ENCODE measurements at places on chromosomes 4 and X. TPM values are rescaled to one million over a fixed set of nuclear protein-coding genes. Genes with fewer than 3 reads are reported as not detected.
A peak's percentile ranks its signal among the peaks of the same experiment; 100 is the strongest.

GRCh38 chr4:177125656-177126055 is 184.0 kb upstream of the NEIL3 start:
- H3K4me1 ChIP-seq = no peaks in the 10 kb centered on the region
- no peaks in the 10 kb centered on the region for H3K36me3 ChIP-seq
- no peak overlapping the region for H3K27ac ChIP-seq
- no peaks in the 10 kb centered on the region for H3K27me3 ChIP-seq
- no peak for DNase-seq
- H3K4me3 ChIP-seq = no peak overlapping the region

DNA sequence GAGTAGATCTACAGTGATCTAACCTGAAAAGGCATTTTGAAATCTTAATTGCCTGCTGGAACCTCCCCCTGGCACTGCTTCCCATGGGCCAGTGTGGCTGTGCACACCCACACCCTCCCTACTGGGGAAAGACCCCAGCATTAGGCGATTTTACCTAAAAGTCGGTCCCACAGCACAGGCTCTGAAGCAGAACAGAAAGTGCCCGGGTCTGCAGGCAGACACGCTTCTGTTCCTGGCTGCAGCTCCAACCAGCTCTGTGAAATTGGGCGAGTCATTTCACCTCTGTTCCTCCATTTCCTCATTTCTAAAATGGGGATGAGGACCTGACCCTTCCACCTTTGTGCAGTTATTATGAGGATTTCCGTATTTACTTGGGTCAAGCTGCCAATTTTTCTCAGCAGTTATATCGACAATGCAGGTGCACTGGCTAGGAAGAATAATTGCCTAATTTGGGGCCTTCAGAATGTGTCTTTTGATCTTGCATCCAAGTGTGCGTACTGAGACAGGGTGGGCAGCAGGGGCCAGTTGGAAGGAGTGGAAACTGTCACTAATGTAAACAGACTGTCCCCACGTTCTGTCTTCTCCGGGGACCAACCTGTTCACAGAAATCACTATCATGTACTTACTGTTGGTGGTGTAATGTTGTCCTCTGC is 7.1 kb downstream of the KLF3 start:
- no peak for DNase-seq
- H3K27me3 ChIP-seq = no peaks in the 10 kb centered on the region
- H3K36me3 ChIP-seq = no peaks in the 10 kb centered on the region
- peak overlapping the region; percentile 84 for H3K27ac ChIP-seq
- H3K4me3 ChIP-seq = no peak overlapping the region

The PABPC1L2B gene
- total RNA-seq = not detected

GRCh38 chrX:2517055-2517454 is 16.3 kb upstream of the DHRSX start:
- H3K27me3 ChIP-seq = no peaks in the 10 kb centered on the region
- DNase-seq = no peak
- H3K4me1 ChIP-seq = no peaks in the 10 kb centered on the region
- H3K36me3 ChIP-seq = no peaks in the 10 kb centered on the region

GRCh38 chrX:121876305-121876704 is 828.9 kb downstream of the GLUD2 start:
- no peak for DNase-seq
- H3K36me3 ChIP-seq = no peaks in the 10 kb centered on the region
- no peak overlapping the region for H3K27ac ChIP-seq

The PDE5A gene
- total RNA-seq = 4.6 TPM

GRCh38 chr4:80154545-80154933 is 42.8 kb upstream of the PRDM8 start:
- DNase-seq = no peak
- no peaks in the 10 kb centered on the region for H3K4me1 ChIP-seq
- H3K27ac ChIP-seq = no peak overlapping the region
- no peaks in the 10 kb centered on the region for H3K27me3 ChIP-seq
- no peak overlapping the region for H3K4me3 ChIP-seq
- no peaks in the 10 kb centered on the region for H3K36me3 ChIP-seq

The KLHL15 gene
- 12.6 TPM for total RNA-seq

DNA sequence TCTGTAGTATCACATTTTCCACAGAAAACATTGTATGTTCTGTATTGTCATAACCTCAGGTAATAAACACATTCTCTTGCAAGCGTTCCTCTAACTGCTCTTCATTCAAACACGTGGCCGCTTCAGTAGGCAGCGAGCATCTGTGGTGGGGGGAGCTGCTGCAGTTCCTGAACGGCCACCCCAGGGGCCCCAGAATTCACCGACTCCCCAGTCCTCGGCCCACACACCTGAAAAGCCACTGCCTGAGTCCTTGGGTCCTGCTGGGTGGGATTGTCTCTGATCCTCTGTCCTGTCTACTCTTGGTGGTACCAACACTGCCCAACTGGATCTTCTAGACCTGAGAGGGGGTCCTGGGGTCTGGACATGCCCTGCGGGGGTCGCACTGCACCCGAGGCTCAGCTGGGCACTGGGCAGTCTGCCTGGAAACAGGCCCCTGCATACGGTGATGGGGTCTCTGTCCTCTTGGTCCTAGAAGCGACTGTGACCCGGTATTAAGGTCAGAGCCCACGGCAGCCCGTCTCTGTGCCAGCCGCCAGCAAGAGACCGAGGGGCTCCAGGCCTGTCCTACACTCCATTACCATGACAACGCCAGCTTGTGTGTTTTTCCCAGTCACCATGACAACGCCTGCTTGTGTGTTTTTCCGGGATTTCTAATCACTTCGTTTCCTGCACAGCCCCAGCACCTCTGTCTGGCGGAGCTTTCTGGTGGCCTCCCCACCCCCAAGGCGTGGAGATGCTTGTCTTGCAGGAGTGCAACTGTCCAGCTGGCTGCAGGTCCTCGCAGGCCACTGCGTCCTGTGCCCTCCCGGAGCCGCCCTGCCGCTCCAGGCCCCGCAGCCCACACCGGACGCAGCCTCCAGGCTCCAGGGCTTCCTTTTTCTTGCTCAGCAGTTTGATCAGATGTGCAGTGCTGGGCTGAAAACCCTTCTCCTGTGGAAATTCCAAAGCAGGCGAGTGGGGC is 16.0 kb downstream of the CTBP1 start:
- no peak for DNase-seq
- H3K4me3 ChIP-seq = no peak overlapping the region
- no peaks in the 10 kb centered on the region for H3K36me3 ChIP-seq
- peaks cover 5% of the 10 kb centered on the region for H3K4me1 ChIP-seq

DNA sequence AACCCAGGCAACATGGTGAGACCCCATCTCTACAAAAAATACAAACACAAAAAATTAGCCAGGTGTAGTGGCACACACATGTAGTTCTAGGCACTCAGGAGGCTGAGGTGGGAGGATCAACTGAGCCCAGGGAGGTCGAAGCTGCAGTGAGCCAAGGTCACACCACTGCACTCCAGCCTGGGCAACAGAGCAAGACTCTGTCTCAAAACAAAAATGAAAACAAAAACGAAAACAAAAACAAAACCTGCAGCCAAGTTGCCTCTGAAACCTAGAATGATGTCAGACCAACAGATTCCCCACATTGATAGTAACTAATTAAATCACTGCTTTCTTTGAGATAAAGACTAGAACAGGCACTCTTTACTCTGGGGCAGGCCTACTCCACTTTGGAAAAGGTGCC is 104.5 kb downstream of the AMELX start:
- no peak overlapping the region for H3K4me3 ChIP-seq
- peaks cover 6% of the 10 kb centered on the region for H3K4me1 ChIP-seq
- DNase-seq = no peak
- no peak overlapping the region for H3K27ac ChIP-seq

All from ovary (tissue), 10 donors.